ENCODE measurements at places on chromosomes 16 and 17. TPM values are rescaled to one million over a fixed set of nuclear protein-coding genes. Genes with fewer than 3 reads are reported as not detected.

The OSBPL7 gene
- total RNA-seq: 13.7 TPM

The ACSM3 gene
- 2.0 TPM for total RNA-seq

The PRR29 gene
- total RNA-seq: 0.44 TPM

The KCNH6 gene
- 24.6 TPM for total RNA-seq

The KRTAP17-1 gene
- not detected for total RNA-seq

The NECAB2 gene
- 7.3 TPM for total RNA-seq

The LYRM1 gene
- 57.5 TPM for total RNA-seq

The ASIC2 gene
- total RNA-seq: 11.5 TPM

The NSRP1 gene
- 24.2 TPM for total RNA-seq

The ADAD2 gene
- total RNA-seq: 4.3 TPM
